ENCODE measurements at places on chromosomes 2 and 18.

- DNase-seq: no peak
Measured at GRCh38 chr2:140861666-140862065, 1269.2 kb downstream of the LRP1B start.

DNA sequence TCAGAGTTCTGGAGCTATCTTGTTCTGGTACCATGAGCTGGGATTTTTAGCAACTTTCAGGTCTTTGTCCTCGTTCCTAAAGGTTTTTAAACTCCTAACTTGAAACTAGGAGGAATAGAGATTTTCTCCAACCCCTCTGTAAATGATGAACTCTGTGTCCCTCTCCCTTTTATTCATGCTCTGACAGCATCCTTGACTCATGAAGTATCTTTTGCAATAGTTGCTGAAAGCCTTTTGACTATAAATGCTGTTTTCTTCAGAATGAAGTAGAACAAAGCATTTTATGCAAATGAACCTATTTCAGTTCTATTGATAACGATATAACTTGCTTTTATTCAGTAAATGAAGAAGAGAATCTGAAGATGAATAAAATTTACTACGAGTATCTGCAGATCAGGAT is 17.0 kb upstream of the MAPRE2 start:
- peak; percentile 58 for DNase-seq

DNA sequence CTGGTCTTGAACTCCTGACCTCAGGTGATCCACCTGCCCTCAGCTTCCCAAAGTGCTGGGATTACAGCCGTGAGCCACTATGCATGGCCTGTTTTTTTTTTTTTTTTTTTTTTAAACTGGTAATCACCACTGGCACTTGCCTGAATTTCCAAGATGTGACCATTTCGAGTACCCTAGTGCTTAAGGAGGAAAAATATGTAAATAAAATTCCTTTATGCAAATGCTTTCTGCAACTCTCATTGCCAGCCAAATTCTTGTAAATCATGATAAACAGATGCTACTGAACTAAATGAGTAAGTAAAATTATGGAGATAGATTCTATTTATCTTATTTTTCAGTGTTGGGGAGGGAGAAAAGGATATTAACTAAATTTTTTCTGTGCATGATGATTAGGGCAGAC is 18.6 kb downstream of the CDCA7 start:
- DNase-seq: no peak

GRCh38 chr2:28268386-28268785 is 124.3 kb upstream of the FOSL2 start:
- no peak for DNase-seq

GRCh38 chr2:127877626-127878025 is 8.1 kb downstream of the AMMECR1L start:
- DNase-seq: no peak

- peak; percentile 17 for DNase-seq
Measured at GRCh38 chr2:219331560-219332213, 857 bp downstream of the RESP18 start.

DNA sequence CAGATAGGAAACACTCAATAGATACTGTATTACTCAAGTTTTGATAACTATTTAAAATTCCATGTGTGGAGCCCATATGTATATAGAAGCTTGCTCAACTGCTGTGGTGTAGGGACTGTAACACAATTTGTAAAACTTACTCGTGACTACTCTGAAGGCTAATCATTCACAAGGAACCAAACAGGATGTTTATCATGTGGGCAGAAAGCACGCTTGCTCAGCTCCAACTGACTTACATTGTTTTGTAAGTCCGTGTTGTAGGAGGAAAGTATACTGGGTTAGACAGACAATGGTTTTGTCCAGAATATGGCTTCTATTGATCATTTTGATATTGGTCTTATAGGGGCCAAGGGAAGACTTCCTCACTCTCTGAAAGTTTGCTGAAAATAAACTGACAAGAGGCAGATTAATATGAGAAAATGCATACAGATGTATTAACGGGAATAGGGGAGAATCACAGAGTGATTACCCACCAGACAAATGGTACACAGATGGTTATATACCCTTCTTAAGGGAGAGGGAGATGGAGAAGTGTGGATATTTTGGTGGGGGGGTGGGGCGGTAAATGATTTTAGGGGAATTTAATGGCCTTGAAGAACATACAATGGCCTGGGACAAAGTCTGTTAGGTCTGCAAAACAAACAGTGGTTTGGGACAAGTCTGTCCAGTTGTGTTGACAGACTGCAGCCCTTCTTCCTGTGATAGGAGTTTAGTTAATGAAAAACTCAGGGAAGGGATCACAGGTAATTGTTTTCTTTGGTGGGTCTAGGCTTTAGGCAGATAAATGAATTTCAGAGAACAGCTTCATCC is 259.3 kb upstream of the SP5 start:
- peak; percentile 9 for DNase-seq

Data from foreskin fibroblast (primary cell).